ENCODE measurements at places on chromosomes 2 and 18. TPM values are rescaled to one million over a fixed set of nuclear protein-coding genes. Genes with fewer than 3 reads are reported as not detected.

- no peak overlapping the region for H3K27ac ChIP-seq
- peaks cover 4% of the 10 kb centered on the region for H3K27me3 ChIP-seq
- no peak for DNase-seq
- H3K36me3 ChIP-seq, result no peaks in the 10 kb centered on the region
Observed at GRCh38 chr2:10469955-10470608, 22.0 kb upstream of the ODC1 start.

DNA sequence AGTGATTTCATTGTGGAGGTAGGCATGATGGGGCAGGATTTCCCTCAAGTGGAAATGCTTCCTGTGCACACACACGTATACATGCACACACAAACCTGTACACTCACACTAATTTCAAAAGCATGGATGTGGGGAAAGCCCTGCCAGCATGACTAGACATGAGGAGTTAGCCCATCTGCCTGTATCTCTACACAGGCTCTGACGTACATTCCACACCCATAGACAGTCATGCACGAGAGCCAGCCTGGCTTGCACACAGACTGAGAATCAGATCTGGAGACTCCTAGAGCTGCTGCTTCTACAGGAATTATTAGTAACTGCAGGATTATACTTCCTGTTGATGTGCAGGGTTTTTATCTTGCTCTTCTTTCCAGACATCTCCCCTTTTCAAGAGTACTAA is 27.3 kb upstream of the NFU1 start:
- H3K27ac ChIP-seq, result no peak overlapping the region
- DNase-seq, result no peak
- no peak overlapping the region for H3K4me3 ChIP-seq
- H3K27me3 ChIP-seq, result peaks cover 2% of the 10 kb centered on the region
- peaks cover 3% of the 10 kb centered on the region for H3K4me1 ChIP-seq

FLACC1 gene
- 1.1 TPM for total RNA-seq

GRCh38 chr18:39841482-39842365 is 2113.3 kb upstream of the PIK3C3 start:
- peak overlapping the region; percentile 31 for H3K27ac ChIP-seq
- H3K27me3 ChIP-seq, result peaks cover 5% of the 10 kb centered on the region
- H3K36me3 ChIP-seq, result no peaks in the 10 kb centered on the region
- peak overlapping the region; percentile 87 for H3K4me3 ChIP-seq

- no peak for DNase-seq
- no peak overlapping the region for H3K4me3 ChIP-seq
- H3K4me1 ChIP-seq, result peaks cover 13% of the 10 kb centered on the region
- no peaks in the 10 kb centered on the region for H3K27me3 ChIP-seq
- no peaks in the 10 kb centered on the region for H3K36me3 ChIP-seq
Observed at GRCh38 chr2:30777661-30778505, 29.4 kb downstream of the CAPN13 start.

UGT1A4 gene
- total RNA-seq, result not detected

GRCh38 chr2:58921676-58922075 is 680.6 kb upstream of the FANCL start:
- H3K4me1 ChIP-seq, result no peaks in the 10 kb centered on the region
- H3K4me3 ChIP-seq, result no peak overlapping the region
- no peaks in the 10 kb centered on the region for H3K36me3 ChIP-seq
- no peak overlapping the region for H3K27ac ChIP-seq
- H3K27me3 ChIP-seq, result no peaks in the 10 kb centered on the region

DNA sequence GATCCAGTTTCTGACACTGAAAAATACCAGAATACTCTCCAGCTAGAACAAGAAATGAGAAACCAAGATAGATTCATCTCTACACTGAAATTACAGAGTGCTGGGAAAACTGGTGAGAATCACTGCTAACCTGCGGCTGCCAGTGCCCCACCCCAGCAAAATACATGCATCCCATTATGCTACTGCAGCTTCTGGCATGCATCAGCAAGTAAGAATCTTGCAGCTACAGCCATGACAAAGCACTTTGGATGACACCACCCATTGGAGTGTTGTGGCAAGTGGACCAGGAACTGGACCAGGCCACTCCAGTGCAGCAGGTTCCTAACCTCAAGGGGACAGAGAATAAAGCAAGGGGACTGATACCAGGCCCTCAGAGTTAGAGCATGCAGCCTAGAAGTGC is 378.8 kb upstream of the ETAA1 start:
- no peaks in the 10 kb centered on the region for H3K27me3 ChIP-seq
- DNase-seq, result no peak
- no peak overlapping the region for H3K4me3 ChIP-seq
- H3K36me3 ChIP-seq, result no peaks in the 10 kb centered on the region
- H3K4me1 ChIP-seq, result no peaks in the 10 kb centered on the region
- no peak overlapping the region for H3K27ac ChIP-seq

DNA sequence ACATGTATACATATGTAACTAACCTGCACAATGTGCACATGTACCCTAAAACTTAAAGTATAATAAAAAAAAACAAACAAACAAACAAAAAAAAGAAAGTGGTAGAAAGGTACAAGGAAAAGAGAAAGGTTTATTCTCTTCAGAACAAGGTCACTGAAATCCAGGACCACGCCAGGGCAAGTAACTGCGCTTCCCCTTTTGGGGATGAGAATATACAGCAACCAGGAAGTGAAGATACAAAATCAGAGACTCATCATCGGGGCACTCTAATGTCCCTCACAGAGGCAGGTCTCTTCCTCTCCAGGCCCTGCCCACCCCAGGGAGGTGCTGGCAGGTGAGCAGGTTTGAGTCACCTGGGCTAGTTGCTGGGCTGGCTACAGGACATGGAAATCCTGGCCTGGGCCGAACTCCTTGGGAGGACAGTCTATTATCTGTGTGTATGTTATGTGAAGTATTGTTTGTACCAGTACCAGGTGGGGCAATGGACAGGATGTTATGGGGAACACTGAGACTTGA is 100.4 kb upstream of the GPR45 start:
- H3K27ac ChIP-seq, result no peak overlapping the region
- peaks cover 17% of the 10 kb centered on the region for H3K27me3 ChIP-seq
- no peak for DNase-seq
- H3K4me1 ChIP-seq, result peaks cover 3% of the 10 kb centered on the region
- H3K36me3 ChIP-seq, result no peaks in the 10 kb centered on the region
- H3K4me3 ChIP-seq, result no peak overlapping the region

FHL2 gene
- total RNA-seq, result 18.5 TPM

STPG4 gene
- not detected for total RNA-seq
